ENCODE measurements at places on chromosomes 1 and 21.

DNA sequence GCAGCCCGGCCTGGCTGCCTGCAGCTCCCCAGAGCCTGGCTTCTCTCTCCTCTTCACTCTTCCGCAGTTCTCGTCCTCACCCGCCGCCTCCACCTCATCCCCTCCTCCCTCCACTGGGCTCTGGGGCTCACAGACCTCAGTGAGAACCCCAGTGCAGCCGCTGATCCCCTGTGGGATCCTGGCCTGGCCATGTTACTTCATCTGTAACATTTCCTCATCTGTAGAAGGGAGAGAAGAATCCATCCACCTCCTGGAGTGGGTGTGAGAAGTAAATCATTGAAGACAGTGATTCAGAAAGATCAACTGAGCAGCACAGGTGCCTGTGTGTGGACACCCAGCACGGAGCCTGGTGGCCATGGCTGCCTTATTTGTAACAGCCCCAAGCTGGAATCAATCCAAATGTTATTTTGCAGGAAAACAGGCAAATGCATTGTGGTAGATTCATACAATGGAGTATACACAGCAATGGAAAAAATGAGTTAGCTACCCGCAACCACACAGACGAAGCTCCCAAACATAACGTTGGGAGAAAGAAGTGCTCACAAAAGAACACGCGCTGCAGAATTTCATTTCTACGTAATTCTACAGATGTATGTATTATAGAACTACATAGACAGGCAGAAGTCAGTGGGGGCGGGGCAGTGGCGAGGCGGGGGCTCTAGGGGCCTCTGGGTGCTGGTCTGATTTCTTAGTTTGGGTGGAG is 8.7 kb downstream of the LAPTM5 start:
- DNase-seq, result no peak

DNA sequence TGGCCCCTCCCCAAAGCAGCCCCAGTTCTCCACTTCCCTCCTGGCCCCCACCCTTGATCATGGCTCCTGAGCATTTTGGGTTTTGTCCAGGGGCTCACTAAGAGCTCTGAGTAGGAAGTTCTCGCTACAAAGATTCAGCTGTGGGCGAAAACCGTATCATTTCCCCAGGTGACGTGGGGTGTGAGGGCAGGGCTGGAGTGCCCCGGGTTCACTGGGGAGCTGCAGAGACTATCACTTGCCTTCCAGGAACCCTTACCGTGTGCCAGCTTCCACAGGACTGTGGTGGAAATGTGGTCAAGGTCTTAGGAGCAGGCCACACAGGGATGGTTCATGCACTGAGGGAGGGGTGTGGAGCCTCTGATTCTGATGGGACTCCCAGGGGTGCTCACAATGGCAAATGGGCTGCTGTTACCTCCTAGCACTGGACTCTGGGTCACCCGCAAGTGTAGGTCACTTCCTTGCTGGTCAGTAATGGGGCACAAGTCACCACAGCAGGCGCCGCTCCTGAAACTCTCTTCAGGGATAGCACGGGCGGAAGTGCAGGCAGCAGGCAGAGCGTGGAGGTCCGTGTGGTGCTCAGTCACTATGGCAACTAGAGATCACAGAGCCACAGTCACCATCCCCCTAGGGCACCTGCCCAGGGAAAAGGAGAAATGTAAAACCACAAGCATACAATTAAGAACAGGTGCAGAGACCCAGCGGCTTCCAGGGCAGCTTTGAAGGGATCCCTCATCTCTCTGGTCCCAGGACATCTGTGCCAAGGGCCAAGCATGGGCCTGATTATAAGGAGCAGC is 35.4 kb downstream of the RSPH1 start:
- no peak for DNase-seq

DNA sequence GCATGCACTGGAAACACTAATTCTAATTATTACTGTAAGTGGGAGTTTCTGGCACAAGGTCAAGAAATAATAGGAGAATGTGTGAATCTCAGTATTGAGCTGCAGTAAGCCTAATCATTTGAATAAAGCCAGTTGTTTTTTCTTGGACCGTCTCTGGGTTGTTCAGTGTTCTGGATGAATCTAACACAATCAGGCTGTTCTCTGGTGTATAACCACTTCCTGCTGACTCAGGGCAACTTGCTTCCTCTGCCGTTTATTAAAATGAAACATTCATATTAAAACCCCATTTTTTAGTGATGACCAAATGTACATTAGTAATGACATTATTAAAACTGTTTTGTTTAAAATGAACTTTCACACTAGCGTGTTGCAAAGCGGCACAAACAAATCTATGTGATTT is 273.1 kb upstream of the SNX7 start:
- DNase-seq, result no peak

DNA sequence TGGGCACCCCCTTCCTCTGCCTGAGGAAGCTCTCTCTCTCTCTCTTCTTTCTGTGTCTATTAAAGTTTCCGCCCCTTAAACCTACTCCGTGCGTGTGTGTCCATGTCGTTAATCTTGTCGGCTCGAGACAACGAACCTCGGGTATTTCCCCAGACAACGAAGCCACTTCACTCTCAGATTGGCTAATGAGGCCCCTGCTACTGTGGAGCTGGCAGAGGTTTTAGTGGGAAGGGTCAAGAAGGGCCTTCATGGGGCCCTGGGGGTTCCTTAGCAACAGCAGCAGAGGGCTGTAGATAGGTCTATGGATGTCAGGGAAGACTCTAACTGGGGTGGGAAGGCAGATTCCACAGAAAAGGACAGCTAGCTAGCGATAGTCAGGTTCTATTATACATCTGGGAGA is 239.8 kb upstream of the RAB4A start:
- DNase-seq, result no peak

DNA sequence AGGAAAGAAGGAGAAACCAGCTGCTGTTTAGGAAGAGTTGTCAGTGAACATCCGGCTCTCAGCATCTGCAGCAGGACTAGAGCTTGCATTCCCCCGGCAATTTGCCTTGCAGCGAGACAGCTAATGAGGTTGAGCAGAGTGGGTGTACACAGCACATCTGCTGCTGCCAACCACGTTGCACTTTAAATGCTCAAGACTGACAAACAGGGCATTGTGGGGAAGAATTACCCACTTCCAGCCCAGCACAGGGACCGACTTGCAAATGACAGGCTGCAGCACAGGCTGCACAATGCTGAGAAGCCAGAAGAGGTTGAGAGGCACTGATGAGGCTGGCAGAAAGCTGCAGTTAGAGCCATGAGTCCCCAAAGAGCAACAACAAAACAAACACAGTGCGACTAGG is 47.5 kb upstream of the PLA2G2C start:
- DNase-seq, result no peak

DNA sequence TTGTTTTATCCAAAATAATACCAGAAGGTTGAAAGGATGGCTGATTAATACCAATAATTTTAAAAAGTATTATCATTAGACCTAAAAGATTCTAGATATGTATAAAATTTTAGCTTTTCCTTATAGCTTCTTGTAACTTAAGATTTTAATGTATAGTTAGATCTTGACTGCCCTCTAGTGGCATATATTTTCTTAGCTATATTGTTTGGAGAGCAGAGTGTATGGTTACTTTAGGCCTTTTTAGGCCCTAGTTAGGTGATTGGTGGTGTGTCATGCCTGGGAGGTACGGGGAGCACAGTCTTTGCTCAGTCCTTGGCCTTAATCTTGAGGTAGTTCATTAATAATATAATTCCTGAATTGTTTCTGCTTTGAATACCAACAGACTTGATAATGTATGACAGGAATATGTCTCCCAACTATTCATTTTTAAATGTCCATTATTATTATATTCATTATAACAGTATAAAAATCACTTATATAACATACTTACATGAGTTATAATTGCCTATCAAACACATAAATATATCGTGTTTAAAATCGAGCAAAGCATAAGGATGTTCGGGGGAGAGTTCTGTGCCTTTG is 328.4 kb downstream of the ZP4 start:
- no peak for DNase-seq

DNA sequence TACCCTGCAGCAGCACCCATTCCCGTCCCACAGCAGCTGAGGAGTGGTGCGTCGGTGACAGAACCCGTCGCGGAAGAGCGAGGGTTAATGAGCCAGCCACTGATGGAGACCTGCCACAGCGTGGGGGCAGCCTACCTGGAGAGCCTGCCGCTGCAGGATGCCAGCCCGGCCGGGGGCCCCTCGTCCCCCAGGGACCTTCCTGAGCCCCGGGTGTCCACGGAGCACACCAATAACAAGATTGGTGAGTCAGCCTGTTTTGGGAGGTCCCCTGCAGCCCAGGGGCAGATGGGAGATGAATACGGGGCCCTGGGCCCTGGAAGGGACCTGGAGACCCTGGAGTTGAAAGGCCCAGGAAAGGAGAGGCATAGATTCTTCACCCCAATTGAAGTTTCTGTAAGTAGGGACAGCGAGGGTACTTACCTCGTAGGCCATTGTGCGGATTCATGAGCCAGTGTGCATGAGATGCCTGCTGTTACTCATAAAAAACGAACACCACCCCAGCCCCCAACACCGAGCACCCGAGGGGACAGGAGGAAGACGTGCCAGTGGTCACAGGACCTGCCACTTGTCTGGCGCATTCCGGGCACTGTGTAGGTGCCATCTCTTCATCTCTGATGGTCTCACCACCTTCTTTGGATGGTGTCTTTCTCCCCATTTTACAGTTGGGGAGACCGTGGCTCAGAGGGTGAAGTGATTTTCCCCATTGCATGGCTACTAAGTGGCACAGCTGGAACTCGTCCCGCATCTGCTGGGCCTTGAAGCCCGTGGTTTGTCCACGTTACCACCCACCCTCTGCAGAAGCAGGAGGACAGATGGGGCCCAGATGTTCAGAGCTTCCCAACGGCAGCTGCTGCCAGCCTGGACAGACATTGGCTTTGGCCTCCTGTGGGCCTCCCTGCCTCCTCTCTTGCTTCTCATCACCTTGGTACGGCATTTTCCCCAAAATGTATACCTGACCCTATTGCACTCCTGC is 28.3 kb upstream of the TNFRSF1B start:
- DNase-seq, result no peak

GRCh38 chr1:8702472-8702849 is 115.0 kb downstream of the RERE start:
- no peak for DNase-seq

GRCh38 chr21:42424914-42425541 is 21.3 kb downstream of the UBASH3A start:
- peak; percentile 64 for DNase-seq

DNA sequence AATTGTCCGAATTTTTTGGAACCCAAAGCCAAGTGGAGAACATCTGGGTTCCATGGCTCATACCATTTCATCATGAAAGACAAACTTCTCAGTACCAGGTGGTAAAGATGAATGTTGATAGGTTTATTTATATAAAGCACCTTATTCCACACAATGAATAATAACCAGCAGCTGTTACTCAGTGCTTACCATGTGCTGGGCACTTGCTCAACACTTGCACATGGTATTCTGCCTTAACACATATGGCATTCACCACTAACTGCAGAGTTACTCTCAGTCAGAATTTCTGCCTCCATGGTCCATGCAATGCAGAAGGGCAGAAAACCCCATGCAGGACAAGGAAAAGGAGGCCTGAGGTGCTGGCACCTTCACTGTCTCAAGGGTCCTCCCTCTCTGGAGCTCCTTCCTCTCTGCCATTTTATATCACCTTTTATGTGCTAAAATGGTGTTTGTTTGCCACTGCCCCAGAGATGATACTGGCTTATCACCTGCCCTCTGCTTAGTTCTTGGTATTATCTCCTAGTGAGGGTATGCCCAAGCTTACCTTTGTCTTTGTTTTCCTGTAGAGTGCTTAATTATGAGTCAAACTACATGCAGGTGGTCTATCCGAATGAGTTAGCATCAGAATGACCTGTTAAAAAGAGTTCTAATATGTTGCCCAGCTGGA is 76.7 kb upstream of the ZNF326 start:
- DNase-seq, result no peak

- DNase-seq, result no peak
Observed at GRCh38 chr1:7922301-7922700, 18.3 kb downstream of the TNFRSF9 start.

DNA sequence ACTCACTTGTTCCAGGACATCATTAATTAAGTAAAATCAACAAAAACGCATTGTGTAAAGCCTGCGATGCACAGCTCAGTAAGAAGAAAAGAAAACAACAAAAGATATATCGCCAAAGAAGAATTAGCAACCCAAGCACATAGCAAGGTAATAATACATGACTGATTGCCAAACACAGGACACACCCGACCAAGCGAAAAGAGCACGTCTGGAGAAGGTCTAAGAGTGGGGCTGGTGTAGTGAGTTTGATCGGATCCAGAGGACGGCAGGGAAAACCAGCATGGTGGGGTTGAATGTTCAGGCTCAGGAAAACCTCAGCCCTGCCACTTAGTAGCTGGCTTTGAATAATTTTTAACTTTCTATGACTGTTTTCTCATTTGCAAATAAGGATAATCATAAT is 69.8 kb downstream of the JAK1 start:
- DNase-seq, result no peak

DNA sequence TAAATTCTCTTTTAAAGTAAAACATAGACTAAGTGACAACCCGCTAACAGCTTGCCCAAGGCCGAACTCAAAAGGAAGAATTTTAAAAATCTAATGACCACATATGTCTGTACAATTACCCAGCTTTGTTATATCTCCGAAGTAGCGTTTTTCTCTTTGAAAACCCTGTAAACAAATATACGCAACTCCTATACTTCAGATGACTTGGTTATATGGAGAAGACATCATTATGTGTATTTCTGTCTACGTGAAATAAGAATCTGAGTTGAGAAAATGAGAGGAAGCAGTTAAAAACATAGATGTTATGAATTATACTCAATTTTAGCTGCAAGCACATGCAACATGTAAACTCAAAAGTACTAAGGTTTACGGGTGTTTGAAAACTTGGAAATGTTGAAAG is 2.0 kb downstream of the PBX1 start:
- no peak for DNase-seq

- DNase-seq, result no peak
Observed at GRCh38 chr1:182246783-182247182, 144.8 kb downstream of the GLUL start.

DNA sequence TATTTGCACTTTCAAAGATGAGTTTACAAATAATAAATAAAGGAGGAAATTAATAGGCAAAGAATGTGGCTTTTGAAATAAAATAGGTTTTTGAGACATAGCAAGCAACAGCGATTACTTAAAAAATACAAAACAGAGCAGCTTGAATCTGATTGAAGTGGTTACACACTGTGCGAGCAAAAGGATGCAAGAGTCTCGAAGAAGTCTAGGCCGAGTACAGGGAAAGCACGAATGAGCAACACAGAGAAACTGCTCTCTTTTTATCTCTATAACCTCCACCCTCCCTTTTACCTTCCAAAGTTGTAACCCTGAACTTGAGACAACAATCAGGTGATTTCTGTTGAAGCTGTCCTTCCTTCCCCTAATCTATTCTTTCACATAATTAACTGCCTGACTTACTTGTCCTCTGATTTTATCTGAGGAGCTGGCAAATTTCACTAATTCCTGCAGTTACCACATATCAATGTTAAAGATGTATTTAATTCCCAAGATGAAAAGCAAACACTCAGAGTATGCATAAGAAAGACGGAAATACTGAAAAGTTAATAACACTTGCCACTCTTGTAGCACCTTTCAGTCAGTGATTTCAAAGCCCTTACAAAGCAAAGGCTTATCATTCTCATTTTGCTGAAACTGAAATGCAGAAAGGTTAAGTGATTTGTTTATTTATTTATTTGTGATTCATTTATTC is 1030.1 kb downstream of the ADGRL2 start:
- DNase-seq, result no peak

All from stimulated activated CD4-positive, alpha-beta T cell treated with anti-CD3 and anti-CD28 coated beads, TNF-alpha, amount 100 ng/mL, for 24 hours (primary cell).